ENCODE measurements at places on chromosomes 3 and 15. TPM values are rescaled to one million over a fixed set of nuclear protein-coding genes. Genes with fewer than 3 reads are reported as not detected.

DNA sequence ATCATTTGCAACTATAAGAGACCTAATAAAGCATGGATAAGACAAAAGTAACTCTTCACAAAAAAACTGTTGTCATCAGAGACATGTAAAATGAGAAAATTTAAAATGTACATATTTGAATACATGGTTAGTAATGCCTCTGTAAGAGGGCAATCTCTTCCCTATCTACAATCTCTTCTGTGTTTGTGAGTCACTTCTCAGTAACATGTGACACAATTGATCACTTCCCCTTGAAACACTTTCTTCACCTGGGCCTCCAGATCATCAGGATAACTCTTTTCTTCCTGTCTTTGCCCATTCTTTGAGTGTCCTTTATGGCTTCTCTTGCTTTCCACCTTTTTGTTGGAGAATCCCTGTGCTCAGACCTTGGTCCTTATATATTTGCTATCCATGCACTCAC, 50.4 kb downstream of the TFDP2 start:
- DNase-seq = no peak

DNA sequence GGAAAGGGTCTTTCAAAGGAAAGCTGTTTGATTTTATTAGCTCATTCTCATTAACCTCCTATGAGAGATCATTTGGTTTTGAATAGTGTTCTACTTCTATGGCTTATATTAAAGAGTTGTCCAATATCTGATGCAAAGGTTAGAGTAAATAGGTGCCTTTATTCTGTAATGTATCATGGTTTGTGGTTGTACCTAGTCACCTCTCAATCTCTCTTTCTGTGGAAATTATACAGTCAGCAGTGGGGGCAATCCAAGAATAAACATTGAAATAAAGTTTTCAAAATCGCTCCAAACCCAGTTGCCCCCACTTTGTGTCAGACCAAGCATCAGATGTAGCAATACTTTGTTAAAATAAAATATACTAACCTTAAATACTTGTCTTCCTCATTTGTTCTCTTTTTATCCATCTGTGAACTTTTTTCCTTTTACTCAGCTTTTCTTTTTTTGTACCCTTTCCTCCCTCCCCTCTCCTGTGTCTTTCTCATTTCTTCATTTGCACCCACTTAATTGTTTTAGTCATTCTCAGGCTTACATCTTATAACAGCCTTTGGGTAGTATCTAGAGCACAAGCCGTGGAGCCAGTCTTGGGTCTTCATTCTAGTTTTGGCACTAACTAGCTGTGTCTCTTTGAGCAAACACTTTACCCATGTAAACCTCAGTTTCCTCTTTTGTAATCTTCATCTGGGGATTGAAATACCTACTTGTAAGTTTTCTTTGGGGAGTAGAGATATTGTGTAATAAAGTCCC, 16.7 kb downstream of the CMSS1 start:
- DNase-seq = no peak

Gene HDDC3
- polyA plus RNA-seq = 9.9 TPM

DNA sequence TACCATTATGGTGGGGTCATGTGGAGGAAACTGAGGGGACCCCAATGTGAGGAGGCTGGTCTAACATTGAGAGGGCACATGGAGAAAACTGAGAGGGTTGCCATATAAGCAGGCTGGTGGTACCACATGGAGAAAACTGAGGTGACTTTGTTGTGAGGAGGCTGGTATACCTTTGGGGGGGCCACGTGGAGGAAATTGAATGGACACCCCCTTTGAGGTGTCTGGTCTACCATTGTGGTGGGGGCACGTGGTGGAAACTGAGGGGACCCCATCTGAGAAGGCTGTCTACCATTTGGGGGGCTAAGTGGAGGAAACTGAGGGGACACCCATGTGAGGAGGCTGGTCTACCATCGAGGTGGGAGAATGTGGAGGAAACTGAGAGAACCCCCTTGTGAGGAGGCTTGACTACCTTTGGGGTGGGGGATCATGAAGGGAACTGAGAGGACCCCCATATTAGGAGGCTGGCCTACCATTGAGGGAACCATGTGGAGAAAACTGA, 163.8 kb downstream of the FBLN2 start:
- DNase-seq = no peak

GRCh38 chr3:11195721-11196332, 41.5 kb downstream of the HRH1 start:
- DNase-seq = no peak

- no peak for DNase-seq
Measured at GRCh38 chr15:87576486-87577176, 679.9 kb downstream of the NTRK3 start.

DNA sequence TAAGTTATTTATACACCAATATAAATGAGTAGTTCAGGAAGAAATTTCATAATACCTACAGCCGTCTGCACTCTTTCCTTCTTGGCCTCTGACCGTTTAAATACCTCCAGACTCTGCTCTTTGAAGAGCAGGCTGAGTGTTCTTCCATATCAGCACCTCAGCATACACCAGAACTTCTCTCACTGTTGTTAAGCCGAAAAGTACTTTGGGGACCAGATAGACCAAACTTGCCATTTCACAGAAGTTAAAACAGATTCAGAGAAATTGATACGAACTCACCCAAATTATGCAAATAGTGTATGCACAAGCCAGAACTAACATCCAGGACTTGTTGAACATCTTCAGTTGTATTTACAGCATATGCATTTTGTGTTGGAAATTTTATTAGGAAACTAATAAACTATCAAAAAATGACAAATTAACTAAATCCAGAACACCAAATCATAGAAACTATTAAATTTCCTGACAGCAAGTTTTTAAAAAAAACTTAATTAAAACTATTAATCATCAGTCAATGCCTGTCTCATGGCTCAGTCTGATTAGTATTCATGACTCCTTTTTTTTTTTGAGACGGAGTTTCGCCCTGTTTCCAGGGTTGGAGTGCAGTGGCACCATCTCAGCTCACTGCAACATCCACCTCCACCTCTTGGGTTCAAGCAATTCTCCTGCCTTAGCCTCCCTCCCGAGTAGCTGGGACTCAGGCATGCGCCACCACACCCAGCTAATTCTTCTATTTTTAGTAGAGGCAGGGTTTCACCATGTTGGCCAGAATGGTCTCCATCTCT, 24.1 kb downstream of the CGGBP1 start:
- no peak for DNase-seq

Gene ZNF660
- polyA plus RNA-seq = 15.7 TPM

Gene GOLGA8S
- polyA plus RNA-seq = 1.5 TPM

- DNase-seq = no peak
Measured at GRCh38 chr3:194045289-194045688, 90.7 kb upstream of the HES1 start.

- no peak for DNase-seq
Measured at GRCh38 chr15:58519516-58519915, 87.7 kb downstream of the LIPC start.

Gene XIRP1
- 0.07 TPM for polyA plus RNA-seq

DNA sequence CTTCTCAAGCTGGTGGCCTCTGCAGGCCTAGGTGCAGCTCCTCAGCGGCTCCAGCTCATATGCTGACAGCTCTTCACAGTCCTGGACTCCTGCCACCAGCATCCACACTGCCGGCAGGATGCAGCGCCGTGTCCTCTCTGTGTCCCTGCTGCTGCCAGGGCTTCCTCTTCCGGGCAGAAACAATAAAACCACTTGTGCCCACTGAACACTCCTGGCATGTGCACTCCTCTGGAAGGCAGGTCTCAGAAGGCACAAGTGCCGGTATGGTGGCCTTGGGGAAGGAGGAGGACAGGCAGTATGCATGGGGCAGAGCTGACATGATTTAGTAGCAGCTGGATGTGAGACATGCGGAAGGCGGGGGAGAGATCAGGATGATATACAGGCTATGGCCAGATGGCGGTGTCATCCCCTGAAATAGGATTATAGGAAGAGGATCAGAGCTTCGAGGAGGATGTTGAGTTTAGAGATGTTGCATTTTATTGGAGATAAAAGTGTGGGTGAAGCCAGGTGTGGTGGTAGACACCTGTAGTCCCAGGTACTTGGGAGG, 7.5 kb upstream of the MAN2A2 start:
- DNase-seq = no peak

Gene PRR20G
- polyA plus RNA-seq = not detected

DNA sequence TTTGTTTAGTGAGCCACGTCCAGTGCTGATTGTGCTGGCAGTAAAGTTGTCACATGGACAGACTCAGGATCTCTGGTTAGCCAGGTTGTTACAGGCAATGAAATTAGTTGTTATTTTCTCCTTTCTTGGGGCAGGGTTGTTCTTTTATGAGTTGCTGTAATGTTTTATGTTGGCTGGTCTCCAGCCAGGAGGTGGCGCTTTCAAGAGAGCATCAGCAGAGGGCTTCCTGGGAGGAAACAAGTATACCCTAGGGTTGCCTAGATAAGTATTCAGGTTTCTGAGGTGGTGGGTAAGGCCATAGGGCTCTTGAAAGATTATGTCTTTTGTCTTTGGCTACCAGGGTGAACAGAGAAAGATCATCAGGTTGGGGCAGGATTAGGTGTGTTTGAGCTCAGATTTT, 14.5 kb upstream of the CFAP20DC start:
- no peak for DNase-seq

DNA sequence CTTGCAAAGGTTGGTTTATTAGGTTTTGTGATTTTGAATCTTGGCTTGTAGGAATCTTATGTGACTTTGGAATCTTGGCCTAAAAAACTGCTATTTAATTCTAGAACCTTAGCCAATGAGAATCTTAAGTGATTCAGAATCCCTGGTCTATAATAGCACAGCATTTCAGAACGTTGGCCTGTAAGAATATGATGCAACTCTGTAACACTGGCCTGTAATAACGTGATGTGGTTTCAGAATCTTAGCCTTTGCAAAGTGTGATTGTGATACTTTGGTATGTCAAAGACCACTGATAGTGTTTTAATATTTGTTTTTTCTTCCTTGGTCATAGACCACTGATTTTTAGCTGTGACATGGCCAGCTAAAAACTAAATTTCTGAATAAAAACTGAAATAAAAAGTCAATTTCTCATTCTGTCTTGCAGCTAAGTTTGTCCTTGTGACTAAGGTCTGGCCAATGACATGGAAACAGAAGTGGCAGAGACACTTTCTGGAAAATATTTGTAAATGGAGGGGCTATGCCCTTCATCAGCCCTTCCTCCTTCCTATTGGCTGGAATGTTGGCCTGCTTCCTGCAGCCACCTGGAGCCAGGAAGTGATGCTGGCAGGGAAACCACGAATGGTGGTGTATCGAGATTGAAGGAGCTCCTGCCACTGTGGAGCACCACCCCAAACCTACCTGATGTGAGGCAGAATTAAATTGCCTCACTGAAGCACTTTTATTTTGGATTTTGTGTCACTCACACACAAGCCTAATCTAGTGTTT, 42.3 kb upstream of the CORO2B start:
- no peak for DNase-seq

Gene PSTPIP1
- polyA plus RNA-seq = 1.2 TPM

- DNase-seq = no peak
Measured at GRCh38 chr15:51838270-51838669, 8.8 kb downstream of the TMOD3 start.

GRCh38 chr3:58095603-58096138, 87.4 kb downstream of the FLNB start:
- no peak for DNase-seq

- no peak for DNase-seq
Measured at GRCh38 chr15:56741541-56741940, 8.2 kb upstream of the ZNF280D start.

DNA sequence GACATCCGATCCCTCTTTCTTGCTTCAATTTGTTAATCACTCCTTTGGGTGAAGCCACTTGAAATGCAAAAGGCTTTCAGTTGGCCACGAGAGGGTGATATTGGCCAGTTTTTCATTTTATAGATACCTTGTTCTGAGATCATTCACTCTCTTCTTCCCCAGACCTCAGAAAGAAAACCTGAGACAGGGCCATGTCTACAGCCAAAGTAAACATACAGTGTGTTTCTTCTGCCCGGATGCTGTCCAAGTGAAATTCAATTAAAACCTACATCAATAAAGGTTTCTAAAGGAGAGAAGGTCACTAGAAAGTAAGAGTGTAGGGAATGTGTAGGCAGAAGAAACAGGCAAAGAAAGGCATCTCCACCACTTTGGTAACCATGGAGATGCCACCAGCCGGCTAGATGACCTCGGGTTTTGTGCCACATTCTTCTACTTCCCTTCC, 39.5 kb upstream of the FMN1 start:
- no peak for DNase-seq

GRCh38 chr15:40332113-40332781, 8.5 kb downstream of the CCDC9B start:
- no peak for DNase-seq

DNA sequence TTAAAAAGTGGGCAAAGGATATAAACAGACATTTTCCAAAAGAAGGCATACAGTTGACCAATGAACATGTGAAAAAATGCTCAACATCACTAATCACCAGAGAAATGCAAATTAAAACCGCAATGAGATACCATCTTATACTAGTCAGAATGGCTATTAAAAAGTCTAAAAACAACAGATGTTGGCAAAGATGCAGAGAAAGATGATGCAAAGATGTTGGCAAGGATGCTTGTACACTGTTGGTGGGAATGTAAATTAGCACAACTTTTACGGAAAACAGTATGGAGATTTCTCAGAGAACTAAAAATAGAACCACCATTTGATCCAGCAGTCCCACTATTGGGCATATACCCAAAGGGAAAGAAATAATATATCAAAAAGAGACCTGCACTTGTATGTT, 53.5 kb downstream of the TLNRD1 start:
- DNase-seq = no peak

Gene HIGD2B
- not detected for polyA plus RNA-seq

DNA sequence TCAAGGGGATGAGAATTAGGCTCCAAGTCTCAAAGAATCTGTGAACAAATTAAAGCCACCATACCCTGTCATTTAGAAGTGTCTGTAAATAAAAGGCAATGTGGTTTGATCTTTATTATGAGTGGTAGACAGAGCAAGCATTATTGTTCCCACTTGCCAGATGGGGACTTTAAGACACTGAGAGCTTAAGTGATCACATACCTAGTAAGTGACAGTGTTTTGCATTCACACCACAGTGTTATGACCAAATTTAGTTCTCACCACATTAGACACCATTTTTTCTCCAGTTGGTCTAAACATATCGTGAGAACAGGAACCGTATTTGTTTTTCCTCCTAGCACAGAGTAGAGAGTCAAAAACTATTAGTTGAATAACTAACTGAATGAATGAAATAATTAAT, 13.2 kb upstream of the ZBED2 start:
- DNase-seq = no peak
